Stimulated activated effector memory CD8-positive, alpha-beta T cell treated with anti-CD3 and anti-CD28 coated beads, Interleukin-12 subunit alpha, Interleukin-12 subunit beta, amount 100 ng/mL, for 72 hours (primary cell): ENCODE measurements at places on chromosomes 1 and 21.

DNA sequence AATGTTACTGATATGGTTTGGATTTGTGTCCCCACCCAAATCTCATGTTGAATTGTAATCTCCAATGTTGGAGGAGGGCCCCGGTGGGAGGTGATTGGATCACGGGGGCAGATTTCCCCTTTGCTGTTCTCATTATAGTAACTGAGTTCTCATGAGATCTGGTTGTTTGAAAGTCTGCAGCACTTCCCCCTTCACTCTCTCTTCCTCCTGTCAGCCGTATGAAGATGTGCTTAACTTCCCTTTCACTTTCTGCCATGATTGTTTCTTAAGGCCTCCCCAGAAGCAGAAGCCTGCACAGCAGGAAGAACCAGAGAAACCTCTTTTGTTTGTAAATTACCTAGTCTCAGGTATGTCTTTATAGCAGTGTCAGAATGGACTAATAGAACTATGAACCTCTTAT lies 28.4 kb downstream of the TRIM33 start:
- no peak for DNase-seq

GRCh38 chr1:22518379-22518778 lies 44.9 kb upstream of the EPHA8 start:
- DNase-seq, result no peak

DNA sequence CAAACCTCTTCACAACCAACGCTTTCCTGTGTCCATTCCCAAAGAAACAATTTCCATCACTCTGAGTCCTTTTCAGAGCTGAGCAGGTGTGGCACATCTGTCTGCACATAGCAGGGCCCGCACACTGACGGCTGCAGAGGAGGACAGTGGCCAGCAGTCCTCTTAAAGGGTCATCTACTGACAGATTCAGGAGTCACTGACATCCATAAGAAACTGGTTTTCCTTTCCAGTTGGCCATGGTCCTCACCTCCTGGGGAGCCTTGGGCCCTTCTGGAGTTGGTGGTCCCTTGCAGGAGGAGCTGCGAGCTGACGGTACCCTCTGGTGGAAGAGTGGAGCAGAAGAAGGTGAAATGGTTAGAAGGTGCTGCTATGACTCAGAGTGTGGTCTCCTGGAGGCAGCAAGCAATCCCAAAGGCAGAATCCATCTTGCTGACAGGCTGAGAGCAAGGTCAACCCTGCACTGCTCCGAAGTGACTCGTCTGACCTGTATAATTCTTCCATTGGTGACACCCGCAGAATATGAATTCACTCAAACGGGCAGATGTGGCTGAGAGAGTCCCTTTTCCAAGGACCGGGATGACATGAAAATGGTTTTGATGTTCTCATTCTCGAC lies 278.5 kb upstream of the C1orf174 start:
- no peak for DNase-seq

DNA sequence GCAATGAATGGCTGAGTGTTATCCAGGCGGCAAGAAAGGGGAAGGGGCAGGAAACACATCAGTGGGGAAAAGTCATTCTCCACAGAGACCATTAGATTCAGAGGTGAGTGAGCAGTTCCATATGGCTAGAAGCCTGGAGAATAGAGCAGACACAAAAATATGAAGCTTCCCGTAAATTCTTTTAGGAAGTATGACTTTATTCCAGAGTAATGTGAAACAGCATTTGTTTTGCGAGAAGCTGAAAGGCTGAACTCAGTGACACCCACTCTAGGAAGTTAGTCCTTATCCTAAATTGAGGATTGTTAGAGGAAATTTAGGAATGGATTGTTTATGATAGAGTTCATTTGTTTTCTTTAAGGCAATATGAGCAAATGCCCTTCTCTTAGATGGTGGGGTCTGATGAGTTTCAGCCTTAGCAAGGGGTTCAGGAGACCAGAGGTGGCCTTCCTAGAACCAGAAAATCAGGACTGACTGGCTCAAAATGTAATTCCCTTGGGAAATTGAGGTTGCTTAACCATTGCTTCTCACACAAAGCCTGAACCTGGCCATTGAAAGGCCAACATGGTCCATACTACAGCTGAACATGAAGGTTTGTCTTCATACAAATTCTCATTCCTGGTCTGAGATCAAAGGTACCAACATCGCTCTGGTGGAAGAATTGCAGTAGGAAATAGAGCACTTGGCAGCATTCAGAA lies 167.5 kb downstream of the TPR start:
- DNase-seq, result no peak

DNA sequence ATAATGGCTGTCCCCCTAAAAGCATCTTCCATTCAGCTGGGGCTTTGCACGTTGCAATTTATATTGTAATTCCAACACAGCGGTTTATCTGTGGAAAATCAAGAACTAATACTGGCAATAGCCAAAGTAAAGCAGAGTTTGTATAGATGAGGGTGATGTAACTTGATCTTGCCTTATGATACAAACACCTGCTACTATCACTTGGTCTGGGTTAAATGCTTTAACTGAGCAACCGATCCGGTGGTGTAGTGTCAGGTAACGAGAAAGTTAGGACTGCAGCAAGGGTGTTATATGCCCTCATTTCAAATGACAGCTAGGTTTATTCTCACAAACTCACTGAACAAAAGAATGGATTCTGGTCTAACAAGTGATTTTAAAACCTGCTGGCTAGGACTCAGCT lies 47.3 kb upstream of the PLPPR4 start:
- no peak for DNase-seq

DNA sequence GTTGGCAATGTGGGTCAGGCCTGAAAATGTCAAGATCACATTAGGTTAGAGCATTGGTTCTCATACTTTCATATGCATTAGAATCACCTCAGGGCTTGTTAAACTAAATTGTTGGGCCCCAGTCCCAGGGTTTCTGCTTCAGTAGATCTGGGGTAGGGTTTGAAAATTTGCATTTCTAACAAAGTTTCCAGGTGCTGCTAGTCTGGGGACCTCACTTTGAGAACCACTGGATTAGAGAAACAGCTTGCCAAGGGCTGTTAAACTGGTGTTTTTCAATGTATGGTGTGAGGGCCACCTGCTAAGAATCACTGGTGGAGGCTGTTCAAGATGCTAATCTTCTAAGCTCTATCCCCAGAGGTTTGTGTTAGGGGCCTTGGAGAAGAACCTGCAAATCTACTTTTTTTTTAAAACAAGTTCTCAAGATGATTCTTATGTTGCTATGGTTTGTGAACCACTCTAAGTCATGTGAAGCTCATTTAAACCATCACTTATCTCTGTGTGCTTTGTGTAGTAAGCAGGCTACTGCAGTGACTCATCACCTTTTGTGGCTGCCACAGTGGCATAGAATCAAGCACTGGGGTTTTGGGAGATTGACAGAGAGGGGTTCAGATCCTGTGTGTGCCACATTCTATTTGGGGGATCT lies 152.2 kb downstream of the S1PR1 start:
- DNase-seq, result no peak

DNA sequence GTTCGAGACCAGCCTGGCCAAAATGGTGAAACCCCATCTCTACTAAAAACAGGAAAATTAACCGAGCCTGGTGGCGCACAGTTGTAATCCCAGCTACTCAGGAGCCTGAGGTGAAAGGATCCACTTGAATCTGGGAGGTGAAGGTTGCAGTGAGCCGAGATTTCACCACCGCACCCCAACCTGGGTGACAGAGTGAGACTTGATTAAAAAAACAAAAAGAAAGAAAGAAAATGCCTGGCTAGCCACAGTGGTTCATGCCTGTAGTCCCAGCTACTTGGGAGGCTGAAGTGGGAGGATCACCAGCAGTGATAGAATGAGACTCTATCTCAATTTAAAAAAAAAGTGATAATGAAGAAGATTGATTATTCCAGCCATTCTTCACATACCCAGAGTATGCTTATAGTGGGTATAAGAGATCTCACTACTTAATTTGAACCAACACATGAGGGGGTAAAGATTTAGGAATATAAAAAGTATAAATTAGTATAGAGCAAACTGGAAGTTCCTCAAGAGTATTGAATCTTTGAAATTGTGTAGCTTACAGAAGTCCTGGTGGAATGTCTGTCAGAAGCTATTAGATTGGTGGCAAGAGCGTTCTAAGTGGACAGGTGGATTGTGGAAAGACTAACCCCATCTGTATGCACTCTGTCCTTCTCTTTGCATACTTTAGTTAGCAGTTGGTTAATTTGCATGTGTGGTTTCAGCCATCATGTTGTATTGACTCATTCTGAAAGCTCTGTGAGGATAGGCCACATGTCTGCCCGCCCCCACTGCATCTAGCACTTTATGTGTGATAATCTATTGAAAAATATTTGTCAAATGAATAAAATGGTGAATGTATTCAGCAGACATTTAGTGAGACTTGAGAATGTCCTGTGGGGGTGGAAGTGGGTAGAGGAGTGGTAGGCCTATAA lies 25.0 kb downstream of the RLF start:
- DNase-seq, result peak; percentile 5

GRCh38 chr21:26405071-26405470 lies 168.0 kb downstream of the CYYR1 start:
- DNase-seq, result no peak

DNA sequence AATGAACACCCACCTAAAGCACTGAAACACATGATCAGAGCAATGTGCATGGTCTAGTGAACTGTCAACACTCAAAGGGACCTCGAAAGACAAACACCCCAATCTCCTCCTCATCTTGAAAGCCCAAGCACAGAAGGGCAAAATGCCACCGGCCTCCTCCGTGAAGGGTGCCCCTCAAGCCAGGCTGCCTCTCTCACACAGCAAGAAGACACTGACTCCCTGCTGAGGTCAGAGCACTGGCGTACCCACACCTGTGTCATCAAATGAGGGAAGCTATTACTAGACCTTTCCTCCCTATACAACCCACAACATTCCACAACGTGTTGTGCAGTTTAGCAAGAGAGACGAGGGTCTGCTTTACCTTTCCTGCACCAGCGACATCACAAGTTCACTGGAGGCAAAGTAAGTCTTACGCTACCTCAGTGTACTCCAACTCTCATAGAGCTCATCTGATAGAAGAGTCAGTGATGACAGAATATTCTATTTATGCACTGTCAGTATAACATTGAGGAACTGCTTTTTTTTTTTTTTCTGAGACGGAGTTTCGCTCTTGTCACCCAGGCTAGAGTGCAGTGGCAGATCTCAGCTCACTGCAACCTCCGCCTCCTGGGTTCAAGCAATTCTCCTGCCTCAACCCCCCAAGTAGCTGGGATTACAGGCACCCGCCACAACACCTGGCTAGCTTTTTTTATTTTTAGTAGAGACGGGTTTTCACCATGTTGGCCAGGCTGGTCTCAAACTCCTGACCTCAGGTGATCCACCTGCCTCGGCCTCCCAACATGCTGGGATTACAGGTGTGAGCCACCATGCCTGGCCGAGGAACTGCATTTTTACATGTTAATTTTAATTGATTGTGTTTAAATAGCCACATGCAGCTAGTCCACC lies 3.3 kb downstream of the SH3BP5L start:
- no peak for DNase-seq

GRCh38 chr1:157376681-157377080 lies 175.6 kb downstream of the FCRL5 start:
- DNase-seq, result no peak

DNA sequence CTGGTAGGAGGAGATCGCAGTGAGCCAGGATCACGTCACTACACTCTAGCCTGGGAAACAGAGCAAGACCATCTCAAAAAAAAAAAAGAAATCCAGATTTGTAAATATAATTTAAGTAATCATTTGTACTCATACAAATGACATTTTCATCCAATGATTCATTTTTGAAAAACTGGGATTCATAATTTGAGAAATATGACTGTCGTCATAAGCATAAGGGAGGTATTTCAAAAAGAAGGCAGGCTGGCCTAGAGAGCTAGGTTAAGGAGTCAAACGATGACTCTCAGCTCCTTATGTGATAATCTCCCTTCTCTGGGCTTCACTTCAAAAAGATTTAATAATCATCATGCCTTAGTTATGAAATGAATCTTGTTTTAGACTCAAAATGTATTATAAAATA lies 2.3 kb downstream of the GART start:
- no peak for DNase-seq

- no peak for DNase-seq
Measured at GRCh38 chr21:43911015-43911934, 46.3 kb downstream of the AGPAT3 start.

DNA sequence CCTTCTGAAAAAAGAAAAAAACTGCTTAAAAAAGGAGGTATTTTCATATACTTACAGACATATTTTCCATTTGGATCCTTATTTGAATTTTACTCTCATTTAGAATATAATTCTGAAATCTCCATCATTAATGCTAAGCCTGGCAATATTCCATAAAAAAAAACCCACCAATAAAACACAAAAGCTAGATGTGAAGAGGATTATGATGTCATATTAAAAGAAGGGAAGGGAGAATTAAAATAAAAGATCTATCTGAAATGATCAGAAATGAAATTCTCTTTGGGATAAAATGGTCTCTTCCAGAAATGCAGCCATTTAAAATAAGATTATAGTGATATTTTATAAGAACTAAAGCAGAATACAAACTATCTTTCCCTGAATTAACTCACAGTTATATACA lies 206.7 kb upstream of the CAMK1G start:
- no peak for DNase-seq

GRCh38 chr1:243910607-243911006 lies 60.6 kb upstream of the AKT3 start:
- no peak for DNase-seq

- peak; percentile 54 for DNase-seq
Measured at GRCh38 chr1:223363856-223364684, at the start of gene SUSD4. TSS of gene SUSD4 (minus strand) at chr1:223364176. CDS start at chr1:223363425, 751 bp downstream.
